ENCODE measurements at places on chromosomes 6 and 20.

DNA sequence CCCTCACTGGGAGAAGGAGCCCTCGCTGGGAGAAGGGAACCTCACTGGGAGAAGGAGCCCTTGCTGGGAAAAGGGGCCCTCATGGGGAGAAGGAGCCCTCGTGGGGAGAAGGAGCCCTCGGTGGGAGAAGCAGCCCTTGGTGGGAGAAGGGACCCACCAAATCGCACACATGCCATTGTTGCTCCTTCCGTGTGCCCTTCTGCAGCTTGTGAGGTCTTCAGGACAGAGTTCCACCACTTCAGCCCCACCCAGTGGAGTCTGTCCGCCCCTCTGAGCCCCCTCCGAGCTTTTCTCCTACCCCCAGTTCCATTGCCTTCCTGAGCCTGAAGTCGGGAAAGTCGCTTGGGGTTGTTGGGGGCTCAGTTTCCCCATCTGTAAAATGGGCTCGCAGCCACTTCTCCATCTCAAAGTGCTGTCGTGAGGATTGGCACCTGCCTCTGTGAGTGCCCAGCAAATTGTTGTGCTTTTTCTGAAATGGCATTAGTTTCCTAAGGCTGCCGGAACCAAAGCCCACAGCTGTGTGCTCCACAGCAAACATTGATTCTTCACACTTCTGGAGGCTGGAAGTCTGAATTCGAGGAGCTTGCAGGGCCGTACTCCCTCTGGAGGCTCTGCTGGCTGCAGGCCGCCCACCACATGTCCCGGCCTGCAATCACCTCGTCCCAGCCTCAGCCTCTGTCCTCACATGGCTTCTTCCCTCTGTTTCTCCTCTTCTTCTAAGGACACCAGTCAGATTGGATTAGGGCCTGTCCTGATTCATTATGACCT is 124.7 kb upstream of the PMEPA1 start:
- no peak for DNase-seq

- no peak for DNase-seq
Observed at GRCh38 chr20:19003366-19004336, 190.1 kb downstream of the SCP2D1 start.

GRCh38 chr20:59082077-59082740 is 39.6 kb upstream of the PRELID3B start:
- DNase-seq: no peak

- no peak for DNase-seq
Observed at GRCh38 chr6:105428342-105428957, 25.6 kb upstream of the PREP start.

DNA sequence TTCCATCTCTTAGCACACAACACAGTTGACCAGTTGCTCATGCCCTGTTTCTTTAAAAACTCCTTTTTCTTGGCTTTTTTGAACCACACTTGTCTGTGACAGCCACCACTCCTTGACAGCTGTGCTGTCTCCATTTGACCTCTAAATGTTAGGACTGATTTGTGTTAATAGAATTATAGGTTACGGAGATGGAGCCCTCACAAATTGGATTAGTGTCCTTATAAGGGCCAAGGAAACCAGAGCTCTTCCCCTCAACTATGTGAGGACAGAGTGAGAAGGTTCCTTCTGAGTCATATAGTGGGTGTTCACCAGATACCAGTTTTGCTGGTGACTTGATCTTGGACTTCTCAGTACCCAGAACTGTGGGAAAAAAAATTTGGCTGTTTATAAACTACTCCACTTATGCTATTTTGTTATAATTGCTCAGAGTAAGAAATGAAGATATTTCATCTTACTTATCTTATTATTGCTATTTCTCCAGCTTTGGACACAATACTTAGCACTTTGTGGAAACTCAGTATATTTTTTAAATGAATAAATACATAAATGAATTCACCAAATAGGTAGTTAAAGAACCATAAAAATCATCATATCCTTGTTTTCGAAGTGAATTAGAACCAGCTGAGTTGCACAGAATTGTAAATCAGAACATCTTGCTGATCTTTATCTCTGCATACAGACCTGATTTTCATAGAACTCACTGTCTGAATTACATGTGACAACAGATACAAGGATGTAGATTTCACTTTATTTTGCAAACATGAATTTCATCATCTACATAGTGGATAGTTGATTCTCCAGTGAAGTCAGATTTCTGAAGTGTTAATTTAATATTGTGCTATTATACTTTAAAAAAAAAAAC is 598.5 kb upstream of the IRAK1BP1 start:
- DNase-seq: no peak

GRCh38 chr6:157148391-157149323 is 174.7 kb downstream of the TMEM242 start:
- DNase-seq: no peak

DNA sequence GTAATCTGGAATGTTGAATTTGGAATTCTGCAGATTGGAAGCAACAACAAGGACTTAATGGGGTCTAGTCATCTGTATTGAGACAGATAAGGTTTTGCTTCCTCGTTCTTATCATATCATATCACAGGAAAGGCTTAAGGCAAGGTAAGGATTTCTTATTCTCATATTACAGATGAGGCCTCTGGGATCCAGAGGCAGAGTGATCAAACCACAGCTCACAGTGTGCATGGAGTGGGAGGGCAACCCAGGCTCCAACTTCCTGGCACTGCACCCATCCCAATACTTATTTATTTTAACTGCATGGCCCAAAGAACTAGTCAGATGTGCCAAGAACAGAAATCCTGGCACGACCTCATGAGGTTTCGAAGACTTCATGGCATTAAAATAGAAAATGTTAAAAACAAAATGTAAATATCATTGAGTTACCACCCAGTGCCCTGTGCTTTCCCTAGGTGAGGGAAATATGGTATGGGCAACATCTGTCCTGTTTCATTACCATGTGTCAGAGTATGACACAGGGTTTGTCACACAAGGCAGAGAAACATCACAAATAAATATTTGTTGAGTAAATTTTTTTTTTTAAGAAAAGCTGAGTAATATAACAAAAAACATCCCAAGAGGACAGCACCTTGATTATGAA is 191.9 kb downstream of the ISM1 start:
- no peak for DNase-seq

DNA sequence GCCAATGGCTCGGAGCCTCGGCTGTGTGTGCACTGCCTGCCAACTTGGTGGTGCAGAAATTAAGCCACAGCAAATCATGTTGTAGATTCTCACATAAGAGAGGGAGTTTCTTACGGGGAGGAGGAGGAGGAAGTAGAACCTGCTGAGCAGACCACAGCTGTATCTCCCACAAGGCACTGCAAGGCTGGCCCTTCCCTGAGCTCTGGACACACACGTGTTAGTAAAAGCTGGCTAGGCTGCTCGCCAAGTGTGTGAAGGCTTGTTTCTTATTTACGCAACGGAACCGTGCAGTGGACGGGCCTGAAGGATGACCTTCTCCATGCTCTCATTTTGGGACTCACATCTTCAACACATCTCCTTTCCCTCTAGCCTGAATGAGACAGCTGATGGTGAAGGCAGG is 15.7 kb upstream of the QKI start:
- DNase-seq: no peak

- DNase-seq: no peak
Observed at GRCh38 chr20:623704-624103, 13.6 kb upstream of the TCF15 start.

- no peak for DNase-seq
Observed at GRCh38 chr6:54291146-54291545, 17.1 kb upstream of the TINAG start.

DNA sequence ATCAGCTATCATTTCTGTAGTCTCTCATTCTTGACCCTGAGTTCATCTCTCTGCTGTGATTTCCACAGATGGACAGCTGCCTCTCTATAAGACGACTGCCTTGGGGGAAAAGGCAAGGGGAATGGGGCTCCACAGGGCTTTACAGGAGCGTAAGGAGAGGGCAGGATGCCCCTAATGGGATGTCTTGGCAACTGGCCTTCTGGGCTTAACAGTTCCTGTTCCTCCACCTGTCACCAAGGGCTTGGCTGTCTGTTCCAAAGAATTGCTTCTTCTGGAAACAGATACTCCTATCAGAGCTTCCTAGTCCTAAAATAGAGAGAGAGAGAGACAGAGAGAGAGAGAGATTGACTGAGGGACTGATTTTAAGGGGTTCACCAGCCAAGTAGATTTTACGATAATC is 181.9 kb downstream of the TMEM200A start:
- no peak for DNase-seq

GRCh38 chr6:45657226-45657625 is 279.5 kb upstream of the SUPT3H start:
- DNase-seq: no peak

GRCh38 chr6:75843396-75843795 is 94.4 kb downstream of the MYO6 start:
- DNase-seq: no peak

GRCh38 chr6:142407685-142408273 is 106.0 kb downstream of the ADGRG6 start:
- DNase-seq: no peak

DNA sequence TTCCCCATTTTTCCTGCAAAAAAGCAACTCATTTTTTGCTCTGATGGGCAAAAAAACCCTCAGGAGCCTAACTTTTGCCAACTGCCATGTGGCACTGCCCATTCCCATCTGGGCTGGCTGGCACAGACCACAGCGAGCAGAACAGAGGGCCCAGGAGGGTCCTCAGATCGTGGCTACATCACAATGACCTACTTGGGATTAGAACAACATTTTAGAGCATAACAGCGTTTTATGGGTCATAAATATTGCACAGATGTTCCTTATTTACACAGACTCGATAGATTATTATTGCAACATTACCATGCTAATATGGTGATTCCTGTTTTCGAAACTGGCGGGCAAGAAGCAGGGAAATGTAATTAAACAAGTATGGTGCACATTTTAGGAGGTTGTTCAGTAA is 28.0 kb downstream of the PTPRT start:
- no peak for DNase-seq

DNA sequence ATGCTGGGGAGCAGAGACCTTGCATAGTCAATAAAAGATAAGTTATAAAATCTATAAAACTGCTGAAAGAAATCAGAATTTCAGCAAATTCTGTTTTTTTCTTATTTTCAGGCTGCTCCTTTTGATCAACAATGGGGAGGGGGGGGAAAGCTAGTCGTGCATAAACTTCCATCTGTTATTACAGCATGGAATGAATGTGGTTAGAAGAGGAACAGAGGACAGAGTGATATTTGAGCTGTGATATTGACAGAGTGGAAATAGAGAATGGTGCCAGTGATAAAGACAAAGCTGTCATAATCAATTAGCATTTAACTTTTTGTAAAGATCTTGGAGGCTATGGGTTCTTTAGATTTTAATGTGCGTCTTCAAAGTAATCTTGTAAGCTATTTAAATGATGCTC is 43.4 kb upstream of the QKI start:
- DNase-seq: no peak

DNA sequence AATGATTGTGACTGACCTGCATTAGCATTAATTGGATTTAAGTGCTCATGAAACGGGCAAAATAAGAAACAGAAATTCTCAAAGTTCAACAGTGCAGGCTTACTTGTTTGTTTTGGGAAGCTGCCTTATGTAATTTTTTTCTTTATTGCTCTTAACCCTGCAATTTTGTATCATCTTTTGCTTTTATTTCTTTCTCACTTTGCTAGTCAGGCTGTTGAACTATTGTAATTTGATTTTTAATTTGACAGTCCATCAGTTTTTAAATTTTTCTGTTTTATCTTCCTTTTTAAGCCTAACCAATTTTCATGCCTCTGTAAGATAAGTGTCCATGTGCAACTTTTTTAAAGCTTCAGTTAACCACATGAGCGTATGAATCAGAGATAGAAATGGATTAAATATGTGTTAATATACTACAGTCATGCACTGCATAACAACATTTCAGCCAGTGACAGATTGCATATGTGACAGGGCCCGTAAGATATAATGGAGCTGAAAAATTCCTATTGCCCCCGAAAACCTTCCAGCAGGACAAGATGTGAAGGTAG is 44.6 kb downstream of the PEX7 start:
- no peak for DNase-seq

- no peak for DNase-seq
Observed at GRCh38 chr6:29951882-29952281, 9.6 kb downstream of the HLA-A start.

GRCh38 chr6:90218959-90219208 is 77.8 kb downstream of the BACH2 start:
- DNase-seq: no peak

- DNase-seq: no peak
Observed at GRCh38 chr20:54056762-54057639, 13.4 kb downstream of the BCAS1 start.

GRCh38 chr6:11653028-11653583 is 115.6 kb downstream of the TMEM170B start:
- DNase-seq: no peak

- no peak for DNase-seq
Observed at GRCh38 chr20:50371878-50372769, 138.1 kb upstream of the PTPN1 start.

GRCh38 chr20:478010-478948 is 15.9 kb upstream of the TBC1D20 start:
- DNase-seq: no peak

GRCh38 chr6:157368359-157369049 is 12.5 kb upstream of the ZDHHC14 start:
- no peak for DNase-seq

DNA sequence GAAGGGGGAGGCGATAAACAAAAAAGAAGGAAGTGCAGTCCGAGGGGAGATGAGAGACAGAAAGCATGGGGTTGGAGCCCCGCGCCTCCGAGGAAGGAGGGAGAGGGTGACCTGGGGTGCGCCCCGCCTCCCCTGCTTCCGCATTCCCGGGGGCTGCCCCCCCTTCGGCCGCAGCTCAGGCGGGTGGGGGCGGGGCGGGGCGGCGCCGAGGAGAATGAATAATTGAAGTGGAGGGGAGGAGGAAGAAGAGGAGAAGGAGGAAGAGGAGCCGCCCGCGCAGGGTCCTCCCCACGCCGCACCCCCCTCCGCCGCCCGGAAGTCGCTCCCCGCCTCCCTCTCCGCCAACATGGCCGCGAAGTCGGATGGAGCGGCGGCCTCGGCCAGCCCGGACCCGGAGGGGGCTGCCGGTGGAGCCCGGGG is at the start of gene XKR7:
Gene XKR7, plus strand, starts transcription at position 322 of the 420 bp plus-strand sequence. Its CDS starts 25 bp downstream, at position 347.
- no peak for DNase-seq

GRCh38 chr6:29633534-29633905 is 537 bp upstream of the GABBR1 start:
- no peak for DNase-seq
